ENCODE measurements at places on chromosomes 4 and X.

DNA sequence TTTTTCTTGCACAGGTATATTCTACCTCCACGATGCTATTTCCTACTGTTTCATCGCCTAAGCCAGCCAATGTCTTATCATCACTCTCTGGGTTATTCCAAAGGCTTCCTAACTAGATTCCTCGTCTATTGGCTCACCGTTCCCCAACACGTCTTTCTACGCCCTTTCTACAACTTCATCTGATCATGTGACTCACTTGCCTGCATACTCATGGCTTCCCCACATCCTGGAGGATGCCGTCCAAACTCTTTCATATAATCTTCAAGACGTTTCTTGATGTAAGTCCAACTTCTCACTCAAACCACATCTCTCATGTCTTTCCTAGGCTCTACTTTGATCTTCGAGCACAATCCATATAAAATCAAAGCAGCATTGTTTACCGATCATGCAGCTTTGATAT lies 322.0 kb upstream of the PPARGC1A start:
- no peak for DNase-seq

GRCh38 chrX:152313529-152314302 lies 137.4 kb downstream of the GABRA3 start:
- no peak for DNase-seq

DNA sequence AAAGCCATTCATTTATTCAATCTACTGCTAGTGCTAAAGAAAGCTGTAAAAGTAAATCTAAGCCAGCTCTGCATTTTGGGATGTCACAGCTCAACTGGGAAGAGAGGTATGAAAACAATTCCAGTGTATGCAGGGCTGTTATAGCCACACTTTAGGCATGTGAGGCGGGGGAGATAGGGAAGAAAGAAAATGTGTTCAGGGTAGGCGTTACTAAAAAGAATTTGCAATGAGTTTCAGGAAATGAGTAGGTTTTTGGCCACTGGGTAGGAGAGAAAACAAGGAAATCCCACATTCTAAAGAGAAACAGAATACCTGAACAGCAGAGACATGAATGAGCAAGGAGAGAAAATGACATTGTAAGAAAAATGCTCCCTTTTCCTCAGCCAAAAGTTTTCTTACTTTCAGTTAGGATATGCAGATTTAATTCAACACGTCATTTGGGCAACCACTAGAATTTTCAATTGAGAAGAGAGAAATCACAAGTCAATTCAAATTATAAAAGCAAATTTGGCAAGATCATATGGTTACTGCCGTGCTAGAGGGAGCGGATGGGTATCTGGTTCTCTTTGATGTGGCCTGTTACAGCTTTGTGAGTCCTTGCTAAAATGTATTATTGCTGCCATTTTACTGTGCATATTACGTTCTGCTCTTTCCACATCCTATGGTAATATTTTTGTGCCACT lies 226.3 kb downstream of the KCNIP4 start:
- DNase-seq = no peak

DNA sequence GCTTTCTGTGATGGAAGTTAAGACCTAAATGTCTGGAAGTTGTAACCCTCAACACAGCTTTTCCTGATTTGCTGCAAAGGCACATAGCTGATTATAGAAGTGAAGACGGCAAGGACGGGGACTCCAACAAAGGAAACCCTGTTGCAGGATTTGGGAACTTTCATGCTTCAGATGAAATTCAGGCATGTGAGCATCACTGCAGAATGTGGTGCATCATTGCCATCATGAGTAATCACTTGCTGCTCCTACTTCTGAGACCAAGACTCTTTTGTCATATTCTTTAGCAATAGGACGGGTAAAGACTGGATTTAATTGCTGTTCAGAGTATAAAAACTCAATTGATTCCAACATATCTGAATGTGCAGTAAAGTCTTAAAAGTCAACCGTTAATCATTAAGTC lies 35.8 kb downstream of the YIPF6 start:
- no peak for DNase-seq

GRCh38 chr4:89590128-89590527 lies 246.8 kb downstream of the SNCA start:
- no peak for DNase-seq

Measured in ovary (tissue), 10 donors.